CD4-positive, alpha-beta T cell treated with Interleukin-15 for 4 hours (primary cell): ENCODE measurements at places on chromosomes 4 and X.

GRCh38 chr4:181323061-181323460, 920.1 kb upstream of the TENM3 start:
- DNase-seq, result no peak

DNA sequence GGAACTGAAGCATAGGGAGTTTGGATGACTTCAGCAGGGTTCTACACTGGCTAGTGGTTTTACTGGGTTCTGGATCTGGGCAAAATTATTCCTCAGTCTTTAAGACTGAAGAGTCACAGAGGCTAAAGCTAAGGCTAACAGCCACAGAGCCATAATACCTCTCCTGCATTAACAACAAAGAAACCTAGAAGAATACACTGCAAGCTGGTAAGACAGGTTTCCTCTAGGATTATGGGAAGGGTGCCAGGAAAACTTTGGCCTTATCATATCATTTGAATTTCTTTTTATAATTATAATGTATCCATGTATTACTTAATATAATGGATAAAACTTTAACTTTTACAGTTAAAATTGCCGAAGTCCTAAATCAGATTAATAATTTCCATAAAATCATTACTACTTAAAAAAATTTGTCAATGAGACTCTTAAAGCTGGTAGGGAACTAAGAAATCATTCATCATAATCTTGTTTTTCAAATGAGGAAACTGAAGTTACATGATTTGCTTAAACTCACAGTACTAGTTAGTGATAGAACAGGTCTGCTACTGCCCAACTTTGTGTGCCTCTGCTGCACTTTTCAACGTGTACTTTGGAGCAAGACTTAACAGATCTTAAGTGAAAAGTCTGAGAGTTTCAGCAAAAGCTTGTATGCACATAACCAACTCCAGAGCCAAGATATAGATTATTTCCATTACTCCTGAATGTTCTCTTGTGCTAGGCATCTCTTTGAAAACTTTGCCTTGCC, 24.2 kb upstream of the PGRMC2 start:
- DNase-seq, result no peak

GRCh38 chr4:2887343-2887742, 43.7 kb downstream of the ADD1 start:
- no peak for DNase-seq

- DNase-seq, result no peak
Observed at GRCh38 chr4:2565533-2565932, 29.1 kb downstream of the FAM193A start.

GRCh38 chrX:120731386-120731785, 101.5 kb upstream of the C1GALT1C1 start:
- no peak for DNase-seq

- DNase-seq, result no peak
Observed at GRCh38 chr4:159018062-159018629, 84.7 kb upstream of the RAPGEF2 start.

DNA sequence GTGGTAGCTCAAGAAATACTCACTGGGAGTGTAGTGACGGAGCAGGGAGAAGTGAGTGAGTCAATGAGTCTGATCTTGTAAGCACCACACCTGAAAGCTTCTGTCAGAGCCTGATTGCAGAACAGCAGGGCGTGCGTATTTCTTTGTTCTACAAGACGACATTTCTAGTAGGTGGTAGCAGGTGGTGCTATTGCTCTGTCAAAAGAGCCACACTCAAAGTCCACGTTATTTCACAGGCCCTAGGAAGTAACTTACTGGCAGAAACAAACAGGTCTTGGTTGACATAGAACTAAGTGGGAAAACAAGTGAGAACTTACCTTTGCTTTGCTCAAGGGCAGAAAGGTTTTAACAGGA, 46.4 kb upstream of the SPRY1 start:
- DNase-seq, result no peak

DNA sequence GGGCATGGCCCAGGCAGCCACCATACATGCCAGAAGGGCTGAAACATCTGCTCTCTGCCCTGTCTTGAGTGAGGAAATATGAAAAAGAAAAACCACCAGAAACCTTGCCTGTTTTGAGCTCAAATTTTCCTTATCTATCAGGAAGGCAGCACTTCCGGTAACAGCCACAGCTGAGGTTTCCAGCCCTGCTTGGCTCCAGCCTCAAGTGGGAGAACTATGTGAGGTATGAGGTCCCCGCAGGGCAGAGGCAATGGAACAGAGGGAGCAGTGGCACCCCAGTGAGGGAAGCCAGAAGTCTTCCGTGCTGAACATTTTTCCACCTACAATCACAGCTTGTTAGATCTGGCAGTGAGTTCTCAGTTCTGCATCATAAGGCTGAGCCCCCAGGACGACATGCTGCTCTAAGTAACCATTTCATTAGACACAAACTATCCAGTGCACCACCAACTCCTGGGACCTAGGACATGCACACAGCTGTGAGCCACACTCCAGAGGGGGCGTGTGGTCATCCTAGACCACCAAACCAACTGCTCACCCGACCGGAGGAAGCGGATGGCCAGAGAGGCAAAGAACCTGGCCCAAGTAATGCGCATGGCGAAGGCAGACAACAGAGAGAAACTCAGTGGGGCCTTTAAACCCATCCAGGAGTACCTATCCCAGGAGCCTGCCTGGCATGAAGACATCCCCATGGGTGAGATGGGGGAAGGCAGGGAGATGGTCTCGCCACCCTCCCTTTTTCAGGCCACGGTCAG, 22.6 kb downstream of the WDR1 start:
- DNase-seq, result no peak

GRCh38 chrX:9829308-9830267, 43.4 kb downstream of the SHROOM2 start:
- DNase-seq, result no peak

GRCh38 chrX:152884171-152884570, 13.7 kb upstream of the ZNF185 start:
- no peak for DNase-seq

DNA sequence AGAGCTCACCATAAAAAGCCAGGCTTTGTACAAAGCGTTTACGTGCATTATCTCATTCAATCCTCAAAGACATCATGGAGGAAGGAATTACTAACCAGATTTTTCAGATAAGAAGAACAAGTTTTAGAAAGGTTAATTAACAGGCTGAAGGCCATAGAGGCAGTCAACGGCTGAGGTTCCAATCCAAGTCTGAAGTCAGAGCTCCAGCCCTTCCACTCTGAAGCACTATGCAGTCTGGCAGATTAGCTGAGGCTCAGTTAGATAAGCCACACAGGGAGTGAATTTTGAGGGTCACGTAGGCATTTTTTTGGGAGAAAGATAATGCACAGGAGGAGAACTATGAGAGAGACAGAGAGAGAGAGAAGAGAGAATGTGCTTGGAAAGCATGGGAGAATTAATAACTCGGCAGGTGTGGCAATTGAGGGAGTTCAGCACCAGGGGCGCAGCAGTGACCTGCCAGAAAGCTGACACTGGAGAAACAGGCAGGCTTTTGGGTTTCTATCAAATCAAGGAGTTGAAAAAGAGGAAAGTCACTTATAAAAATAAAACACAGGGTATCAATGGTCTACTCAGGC, 116.5 kb upstream of the NAP1L5 start:
- no peak for DNase-seq

DNA sequence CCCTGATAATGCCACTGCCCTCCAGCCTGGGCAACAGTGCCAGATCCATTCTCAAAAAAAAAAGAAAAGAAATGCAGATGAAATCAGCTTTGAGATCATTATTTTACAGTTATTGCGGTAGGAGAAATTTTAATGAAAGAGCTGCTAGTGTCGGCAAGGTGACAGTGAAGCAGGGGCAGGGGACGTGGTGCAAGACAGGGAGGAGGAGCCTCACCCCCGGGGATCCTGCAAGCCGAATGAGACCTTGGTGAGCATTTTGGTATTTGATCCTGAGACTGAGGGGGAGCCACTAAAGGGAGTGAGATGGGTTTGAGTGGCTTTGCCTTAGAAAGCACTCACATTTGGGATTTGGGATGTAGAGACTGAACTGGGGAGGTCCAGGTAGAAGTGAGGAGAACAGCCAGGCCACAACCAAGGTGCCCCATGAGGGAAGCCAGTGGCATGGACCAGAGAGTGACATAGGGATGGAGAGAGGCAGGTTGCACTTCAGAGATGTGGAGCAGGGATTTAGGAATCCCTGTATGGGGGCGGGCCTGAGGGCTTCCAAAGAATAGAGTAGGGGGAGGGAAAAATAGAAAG, 23.6 kb downstream of the RBM10 start:
- DNase-seq, result no peak

DNA sequence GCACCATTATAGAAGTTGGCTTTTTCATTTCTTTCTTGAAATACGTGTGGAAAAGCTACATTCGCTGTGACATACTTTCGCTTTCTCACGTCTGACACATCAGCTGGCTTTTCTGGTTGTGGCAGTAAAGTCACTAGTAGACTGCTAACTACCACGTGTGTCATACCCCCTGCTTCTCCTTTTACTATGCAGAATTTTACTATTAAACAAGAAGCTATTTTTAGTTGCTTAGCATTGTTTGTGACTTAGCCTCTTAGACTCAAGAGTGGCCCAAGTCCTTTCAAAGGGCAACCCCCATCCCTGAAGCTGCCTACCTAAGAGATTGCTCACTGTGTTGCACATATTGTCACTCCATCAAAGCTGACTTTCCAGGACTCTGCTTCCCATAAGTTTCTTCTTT, 2.1 kb upstream of the IL2 start:
- DNase-seq, result peak; percentile 63

GRCh38 chr4:4852591-4853362, 6.7 kb upstream of the MSX1 start:
- DNase-seq, result peak; percentile 3

- DNase-seq, result no peak
Observed at GRCh38 chr4:88860586-88860985, 163.0 kb upstream of the NAP1L5 start.
